Stimulated activated CD4-positive, alpha-beta T cell treated with anti-CD3 and anti-CD28 coated beads, Interleukin-4, amount 100 ng/mL, for 4 hours (primary cell): ENCODE measurements at places on chromosomes 1 and 21.
A peak's percentile ranks its signal among the peaks of the same experiment; 100 is the strongest.

- no peak for DNase-seq
Measured at GRCh38 chr21:14748662-14749061, 202.5 kb upstream of the SAMSN1 start.

- no peak for DNase-seq
Measured at GRCh38 chr1:61156576-61157467, 74.5 kb downstream of the NFIA start.

GRCh38 chr21:31052489-31053142 lies 14.3 kb upstream of the KRTAP19-8 start:
- DNase-seq = no peak

DNA sequence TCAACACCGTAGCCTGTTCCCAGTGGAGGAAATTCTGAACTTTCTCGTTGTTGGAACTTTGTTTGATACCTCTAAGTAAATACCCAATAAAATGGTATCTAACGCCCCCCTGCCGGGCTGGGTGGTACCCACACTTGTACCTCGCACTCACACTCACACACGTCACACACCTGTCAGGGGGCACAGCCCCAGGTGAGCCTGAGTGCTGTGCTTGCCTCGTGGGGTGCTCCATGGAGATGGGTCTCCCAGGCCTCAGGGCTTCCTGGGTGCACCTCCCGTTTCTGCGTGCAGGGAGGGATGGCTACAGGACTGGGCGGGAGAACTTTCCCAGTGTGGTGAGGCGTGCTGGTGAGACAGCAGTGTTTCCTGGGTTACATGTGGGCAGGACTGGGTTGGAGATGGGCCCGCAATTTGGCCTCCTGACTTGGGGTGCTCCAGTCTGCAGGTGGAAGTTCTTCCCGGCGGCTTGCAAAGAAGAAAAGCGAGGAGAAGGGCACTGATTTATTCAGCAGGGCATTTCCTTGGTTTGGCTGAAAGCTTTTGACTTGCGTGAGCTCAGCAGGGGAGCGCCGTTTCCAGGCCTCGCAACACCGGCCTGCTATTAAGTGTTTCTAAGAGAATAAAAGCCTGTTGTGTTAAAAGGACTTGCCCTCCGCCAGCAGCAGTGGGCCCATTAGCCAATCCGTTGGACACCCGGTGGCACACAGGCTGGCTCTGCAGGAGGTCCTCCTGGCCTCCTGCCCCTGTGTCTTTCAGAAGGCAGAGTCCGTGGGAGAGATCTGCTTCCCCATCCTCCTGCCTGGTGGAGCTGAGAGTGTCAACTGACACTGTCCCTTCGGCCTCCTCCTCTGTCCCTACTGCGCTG lies 79.7 kb downstream of the KIF26B start:
- no peak for DNase-seq

DNA sequence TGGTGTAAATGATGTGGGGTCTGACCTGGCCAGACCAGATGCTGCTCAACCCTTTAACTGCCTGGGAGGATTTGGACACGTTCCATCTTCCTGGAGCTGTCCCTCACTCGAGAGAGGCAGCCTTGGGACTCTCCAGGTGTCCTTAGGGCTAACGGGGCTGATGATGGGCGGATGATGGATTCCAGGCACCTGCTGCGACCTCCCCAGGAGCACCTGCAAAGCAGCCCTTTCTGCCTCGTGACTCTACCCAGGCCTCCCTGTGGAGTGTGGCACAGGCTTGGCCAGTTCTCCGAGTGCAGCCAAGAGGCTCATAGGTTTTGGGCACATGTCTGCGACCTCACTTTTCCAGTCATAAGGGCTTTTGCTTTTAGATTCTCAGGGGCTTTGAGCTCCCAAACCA lies 12.3 kb upstream of the TRIM17 start:
- DNase-seq = no peak

GRCh38 chr1:204263254-204263910 lies 49.6 kb upstream of the GOLT1A start:
- DNase-seq = no peak

DNA sequence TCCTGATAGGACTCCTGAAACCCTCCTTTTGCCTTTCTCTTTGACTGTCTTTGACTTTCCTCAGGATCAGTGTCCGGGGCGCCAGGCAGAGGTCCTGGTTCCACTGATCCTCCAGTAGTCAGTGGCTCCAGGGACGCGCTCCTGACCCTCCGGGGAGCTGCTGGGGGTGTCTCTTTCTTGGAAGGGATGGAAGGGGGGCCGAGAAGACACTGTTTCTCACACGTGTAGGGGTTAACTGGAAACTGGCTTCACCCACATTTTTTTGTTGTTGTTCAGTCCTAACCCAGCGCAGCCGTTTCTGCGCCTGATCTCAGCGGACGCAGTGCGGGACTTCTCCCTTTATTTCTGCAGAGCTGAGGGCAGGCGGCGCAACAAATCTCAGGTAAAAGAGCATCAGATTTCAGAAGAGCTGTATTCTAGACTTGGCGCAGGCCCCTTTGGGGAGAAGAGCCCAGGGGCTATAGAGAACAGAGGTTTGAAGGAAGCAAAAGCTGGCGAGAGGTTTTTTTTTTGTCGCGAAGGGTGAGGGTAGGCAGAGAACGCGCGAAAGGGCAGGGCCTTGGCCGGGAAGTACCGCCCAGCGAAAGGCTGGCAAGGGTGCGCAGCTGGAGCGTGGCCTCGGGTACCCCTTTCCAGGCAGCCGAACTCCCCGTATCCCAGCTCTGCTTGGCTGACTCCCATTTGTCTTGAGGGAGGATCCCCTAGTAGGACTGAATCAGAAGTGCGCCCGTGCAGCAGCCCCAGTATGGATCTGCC lies 4.3 kb upstream of the LHX9 start:
- no peak for DNase-seq

DNA sequence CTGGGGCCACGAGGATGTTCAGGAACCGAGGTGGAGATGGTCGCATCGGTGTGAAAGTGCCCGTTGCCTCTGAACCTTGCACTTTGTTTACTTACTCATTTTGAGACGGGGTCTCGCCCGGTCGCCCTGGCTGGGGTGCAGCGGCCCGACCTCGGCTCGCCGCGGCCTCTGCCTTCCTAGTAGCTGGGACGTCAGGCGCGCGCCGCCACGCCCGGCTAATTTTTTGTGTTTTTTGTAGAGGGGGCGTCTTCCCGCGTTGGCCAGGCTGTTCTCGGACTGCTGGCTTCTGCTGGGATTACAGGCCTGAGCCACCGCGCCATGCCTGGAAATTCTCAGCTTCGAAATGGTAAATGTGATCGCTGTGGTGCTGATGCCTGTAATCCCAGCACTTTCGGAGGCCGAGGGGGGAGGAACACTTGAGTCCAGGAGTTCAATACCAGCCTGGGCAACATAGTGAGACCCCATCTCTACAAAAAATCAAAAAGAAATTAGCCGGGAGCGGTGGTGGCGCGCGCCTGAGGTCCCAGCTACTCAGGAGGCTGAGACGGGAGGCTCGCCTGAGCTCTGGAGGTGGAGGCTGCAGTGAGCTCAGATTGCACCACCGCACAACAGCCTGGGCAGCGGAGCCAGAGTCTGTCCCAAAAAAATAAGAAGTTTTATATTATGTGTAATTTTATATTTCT lies 684 bp upstream of the MRPL20 start:
- no peak for DNase-seq

GRCh38 chr21:43985690-43986251 lies 26.3 kb upstream of the TRAPPC10 start:
- DNase-seq = no peak

DNA sequence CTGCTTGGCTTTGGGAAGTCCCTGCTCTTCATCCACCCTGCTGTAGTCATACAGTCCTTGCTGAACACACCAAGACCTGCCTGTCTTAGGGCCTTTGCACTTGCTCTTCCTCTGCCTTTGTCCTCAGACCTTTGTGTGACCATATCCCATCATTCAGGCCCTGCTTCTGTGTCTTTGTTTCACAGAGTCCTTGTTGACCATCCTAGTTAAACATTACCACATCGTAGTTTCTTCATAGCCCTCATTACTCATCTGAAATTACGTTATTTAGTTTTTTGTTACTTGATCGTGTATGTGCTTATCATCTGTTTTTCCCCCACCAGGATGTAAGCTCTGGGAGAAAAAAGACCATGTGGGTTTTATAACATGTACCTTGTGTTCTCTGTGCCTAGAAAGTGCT lies 18.3 kb upstream of the SPRR5 start:
- no peak for DNase-seq

- DNase-seq = no peak
Measured at GRCh38 chr1:229535230-229535629, 23.3 kb downstream of the ABCB10 start.

- DNase-seq = no peak
Measured at GRCh38 chr1:69438056-69438795, 129.5 kb upstream of the LRRC7 start.

DNA sequence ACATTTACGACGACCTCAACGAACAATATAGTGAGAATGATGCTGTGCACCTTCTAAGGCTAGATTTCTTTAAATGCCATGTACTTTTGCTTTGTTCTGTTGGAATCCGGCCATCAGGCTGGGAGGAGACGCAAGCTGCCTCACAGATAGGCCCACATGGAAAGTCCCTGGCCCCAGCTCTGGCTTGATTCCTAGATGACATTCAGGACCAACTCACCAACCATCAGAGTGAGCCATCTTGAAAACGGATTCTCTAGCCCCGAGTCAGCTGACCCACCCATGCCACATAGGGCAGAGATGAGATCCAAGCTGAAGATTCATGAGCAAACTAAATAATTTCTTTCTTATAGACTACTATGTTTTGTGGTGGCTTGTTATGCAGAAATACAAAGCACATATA lies 164.4 kb downstream of the ZNF281 start:
- DNase-seq = no peak

DNA sequence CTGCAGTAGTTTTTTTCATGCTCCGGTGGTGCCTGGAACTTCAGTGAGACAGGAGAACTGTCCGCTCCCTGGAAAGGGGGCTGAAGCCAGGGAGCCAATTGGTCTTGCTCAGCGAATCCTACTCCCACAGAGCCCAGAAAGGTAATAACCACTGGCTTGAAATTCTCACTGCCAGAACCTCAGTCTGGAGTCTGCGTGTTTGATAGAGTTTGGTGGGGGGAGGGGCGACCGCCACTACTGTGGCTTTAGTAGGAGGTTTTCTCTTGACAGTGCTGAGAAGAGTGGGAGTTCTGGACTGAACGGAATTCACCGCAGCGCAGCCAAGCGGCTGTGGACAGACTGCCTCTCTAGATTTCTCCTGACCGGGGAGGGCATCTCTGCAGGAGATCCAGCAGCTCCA lies 8.0 kb upstream of the OR2M3 start:
- no peak for DNase-seq

- peak; percentile 5 for DNase-seq
Measured at GRCh38 chr1:116666187-116667077, 1.1 kb downstream of the IGSF3 start.

GRCh38 chr1:169892927-169893644 lies 610 bp downstream of the SCYL3 start:
- DNase-seq = peak; percentile 22

- no peak for DNase-seq
Measured at GRCh38 chr1:116951200-116951935, 41.7 kb downstream of the PTGFRN start.

DNA sequence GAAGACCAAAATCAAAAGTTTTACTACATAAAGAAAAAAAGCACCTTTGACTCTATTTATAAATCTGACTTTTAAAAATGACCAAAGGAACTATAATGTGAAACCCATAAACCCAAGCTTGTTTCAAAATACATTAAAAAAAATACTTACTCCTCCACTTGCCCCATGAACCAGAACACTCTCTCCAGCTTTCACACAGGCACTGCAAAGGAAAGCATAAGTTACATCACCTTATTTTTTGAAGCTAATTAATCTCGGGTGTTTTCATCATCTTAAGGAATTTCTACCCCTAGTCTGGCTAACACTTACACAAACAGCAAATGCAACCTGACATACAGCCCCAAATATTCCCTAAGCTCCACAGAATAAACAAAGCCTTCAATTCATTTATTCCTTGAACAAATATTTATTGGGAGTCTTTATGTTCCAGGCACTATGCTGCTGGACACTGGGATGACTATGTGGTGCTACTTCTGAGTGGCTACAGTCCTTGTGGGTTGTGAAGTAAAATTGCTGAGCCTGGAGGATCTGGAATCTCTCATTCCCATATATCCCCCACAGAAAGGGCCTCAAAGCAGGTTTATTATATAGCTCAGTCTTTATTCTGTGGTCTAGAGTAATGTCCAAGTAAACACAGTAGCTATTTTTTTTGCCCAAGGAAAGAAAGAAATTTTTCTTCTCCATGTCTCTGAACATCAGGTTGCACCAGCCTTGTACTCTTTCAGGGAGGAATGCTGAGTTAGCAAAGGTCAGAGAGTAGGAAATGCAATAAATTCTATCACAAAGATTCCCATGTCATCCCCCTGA lies 18.2 kb downstream of the CRYZ start:
- no peak for DNase-seq

DNA sequence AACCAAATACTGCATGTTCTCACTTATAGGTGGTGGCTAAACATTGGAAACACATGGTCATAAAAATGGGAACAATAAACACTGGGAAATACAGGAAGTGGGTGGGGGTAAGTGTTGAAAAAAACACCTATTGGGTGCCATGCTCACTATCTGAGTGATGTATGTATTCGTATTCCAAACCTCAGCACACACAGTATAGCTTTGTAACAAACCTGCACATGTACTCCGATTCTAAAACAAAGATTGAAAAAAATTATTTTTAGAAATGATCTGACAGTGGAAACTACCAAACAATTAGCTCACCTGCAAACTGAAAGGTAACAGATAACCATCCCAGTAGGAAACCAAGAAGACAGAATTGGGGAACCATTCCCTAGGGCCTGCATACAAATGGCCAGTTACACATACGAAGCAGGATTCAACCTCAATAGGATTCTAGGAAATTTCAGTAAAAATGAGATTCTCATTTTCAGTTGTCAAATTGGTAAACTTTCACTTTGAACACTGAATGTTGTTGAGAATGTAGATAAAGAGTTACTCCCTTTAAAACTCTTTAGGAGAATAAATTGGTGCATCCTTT lies 88.1 kb upstream of the LRRC8D start:
- no peak for DNase-seq

DNA sequence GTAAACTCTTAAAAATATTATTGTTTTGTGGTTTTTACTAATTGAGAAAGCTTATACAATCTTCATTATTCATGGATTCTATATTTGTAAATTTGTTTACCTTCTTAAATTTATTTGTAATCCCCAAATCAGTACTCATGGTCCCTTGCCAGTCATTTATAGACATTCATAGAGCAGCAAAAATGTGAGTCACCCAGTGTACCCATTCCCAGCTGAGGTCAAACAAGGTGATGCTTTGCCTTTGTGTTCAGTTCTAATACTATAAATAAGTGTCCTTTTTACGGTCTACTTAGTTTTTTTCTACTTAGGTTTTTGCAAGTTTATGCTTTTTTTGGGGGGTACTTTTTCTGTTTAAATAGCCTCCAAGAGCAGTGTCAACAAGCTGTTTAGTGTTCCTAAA lies 36.1 kb downstream of the SORT1 start:
- no peak for DNase-seq

GRCh38 chr1:184986250-184986649 lies 11.9 kb upstream of the NIBAN1 start:
- no peak for DNase-seq

DNA sequence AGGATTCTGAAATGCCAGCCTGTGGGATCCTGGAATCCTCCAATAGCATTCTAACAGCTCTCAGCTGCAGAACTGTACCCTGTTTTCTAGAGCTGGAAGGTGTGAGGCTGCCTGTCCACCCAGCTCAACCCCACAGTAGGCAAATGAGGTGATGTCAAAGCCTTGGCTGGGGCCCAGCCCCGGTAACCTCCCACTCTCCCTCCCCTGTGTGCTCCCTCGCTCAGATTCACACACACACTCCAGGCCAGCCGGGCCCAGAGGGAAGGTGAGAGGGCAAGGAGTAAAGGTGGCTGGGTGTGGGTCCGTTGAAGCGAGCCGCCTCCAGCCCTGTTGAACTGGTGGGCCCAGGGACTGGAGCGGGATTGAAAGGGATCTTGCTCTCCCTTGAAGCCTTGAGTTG lies at the start of gene BSND:
TSS of gene BSND (plus strand) at position 257 of the 400 bp plus-strand sequence. CDS start 254 bp downstream, outside the sequence.
- DNase-seq = no peak
